ENCODE measurements at places on chromosomes 2 and 18. TPM values are rescaled to one million over a fixed set of nuclear protein-coding genes. Genes with fewer than 3 reads are reported as not detected.

STAT4 gene
- total RNA-seq, result 57.4 TPM

EVA1A gene
- total RNA-seq, result not detected

IL36B gene
- not detected for total RNA-seq

PFN4 gene
- not detected for total RNA-seq

GALNT3 gene
- total RNA-seq, result 4.8 TPM

TUBA3E gene
- not detected for total RNA-seq

HOXD3 gene
- total RNA-seq, result not detected

ARHGAP25 gene
- total RNA-seq, result 71.6 TPM

GCA gene
- 14.5 TPM for total RNA-seq

SPP2 gene
- total RNA-seq, result not detected

METTL8 gene
- total RNA-seq, result 31.8 TPM

TMEM200C gene
- 0.07 TPM for total RNA-seq

CHRND gene
- not detected for total RNA-seq

DOK6 gene
- not detected for total RNA-seq

MCFD2 gene
- 51.0 TPM for total RNA-seq
